Activated CD4-positive, alpha-beta T cell treated with anti-CD3 and anti-CD28 coated beads for 24 hours (primary cell): ENCODE measurements at places on chromosomes 6 and 20.

DNA sequence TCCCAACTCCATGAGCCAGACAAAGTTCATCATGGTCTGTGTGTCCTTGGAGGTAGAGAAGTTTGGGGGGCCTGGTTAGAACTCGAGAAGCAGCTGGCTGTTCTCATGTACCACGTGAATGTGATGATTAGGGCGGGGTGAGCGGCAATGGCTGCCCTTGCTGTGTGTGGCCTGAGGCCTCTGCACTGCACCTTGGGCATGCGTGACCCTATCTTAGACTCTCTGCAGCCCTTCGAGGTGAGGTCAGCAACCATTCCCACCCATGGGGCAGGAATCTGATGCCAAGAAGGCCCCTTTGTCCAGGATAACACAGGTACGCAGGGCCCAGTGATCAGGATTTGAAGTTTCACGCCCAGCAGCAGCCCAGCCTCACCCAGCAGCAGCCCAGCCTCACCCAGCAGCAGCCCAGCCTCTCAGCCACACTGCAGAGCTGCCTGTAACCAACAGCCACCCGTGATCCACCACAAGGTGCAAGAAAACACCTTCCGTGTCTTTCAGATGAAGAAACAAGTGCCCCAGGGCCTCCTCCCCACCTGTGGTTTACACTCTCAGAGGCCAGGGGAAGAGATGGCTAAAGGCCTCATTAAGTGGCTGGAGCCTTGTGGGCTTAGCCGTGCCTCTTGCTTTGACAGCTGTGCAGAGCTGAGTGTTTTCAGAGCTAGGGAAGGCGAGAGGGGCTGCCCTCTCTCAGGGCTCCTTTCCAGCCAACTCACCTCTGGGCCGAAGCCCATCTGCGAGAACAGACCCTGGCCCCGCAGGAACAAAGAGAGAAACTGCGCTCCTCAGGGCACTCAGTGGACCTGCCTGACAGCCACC lies 195.2 kb upstream of the CDH4 start:
- no peak for DNase-seq

DNA sequence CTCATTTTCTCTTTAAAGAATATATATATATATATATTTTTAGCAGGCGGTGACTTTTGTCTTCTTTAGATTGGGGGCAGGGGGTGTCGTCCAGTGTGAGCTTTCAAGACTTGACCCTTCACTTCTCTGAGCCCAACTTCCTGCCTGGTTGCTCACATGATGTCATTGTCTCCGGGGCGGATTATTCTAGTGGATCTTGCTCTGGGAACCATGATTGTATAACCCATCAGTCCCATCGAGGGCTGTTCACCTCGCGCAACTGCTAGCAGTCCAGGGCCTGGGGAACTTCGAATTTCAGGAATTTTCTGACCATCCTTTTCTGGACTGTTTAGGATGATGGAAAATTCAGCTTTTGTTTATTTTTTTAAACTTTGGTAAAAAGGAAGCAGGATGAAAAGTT lies 1.0 kb downstream of the IGF2R start:
- no peak for DNase-seq

DNA sequence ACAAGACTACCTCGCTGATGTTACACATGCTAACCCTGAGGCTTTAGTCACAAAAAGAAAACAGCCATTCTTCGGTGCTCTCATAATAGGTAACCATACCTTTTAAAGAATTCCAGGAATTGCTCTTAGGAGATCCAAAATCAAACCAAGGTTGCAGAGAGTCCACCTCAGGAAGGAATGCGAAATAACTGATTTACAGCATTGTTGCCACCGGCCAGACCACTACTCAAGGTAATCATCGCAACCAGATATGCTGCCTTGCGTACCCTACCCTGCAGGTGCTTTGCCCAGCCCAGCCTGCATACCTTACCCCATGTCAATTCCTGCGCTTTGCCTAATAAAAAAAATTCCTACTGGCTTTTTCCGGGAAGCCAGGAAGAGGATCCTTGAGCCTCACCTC lies 27.0 kb downstream of the NUP153 start:
- no peak for DNase-seq

DNA sequence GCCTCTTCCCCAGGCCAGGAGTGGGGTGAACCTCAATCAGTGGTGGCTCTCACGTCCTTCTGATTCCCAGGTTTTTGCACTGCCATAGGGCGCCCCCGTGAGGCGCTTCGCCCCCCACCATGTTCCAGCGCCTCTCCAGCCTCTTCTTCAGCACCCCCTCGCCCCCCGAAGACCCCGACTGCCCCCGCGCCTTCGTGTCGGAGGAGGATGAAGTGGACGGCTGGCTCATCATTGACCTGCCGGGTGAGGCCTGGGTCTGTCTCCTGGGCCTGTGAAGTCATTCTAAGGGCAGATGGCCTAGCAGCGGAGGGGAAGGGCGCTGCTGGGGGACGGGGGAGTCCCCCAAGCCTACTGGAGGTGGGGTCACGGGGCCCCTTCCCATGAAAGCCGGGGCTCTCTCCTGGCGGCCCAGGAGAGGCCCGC lies 4.5 kb downstream of the TP53INP2 start:
- DNase-seq, result peak; percentile 28

GRCh38 chr6:5730585-5731263 lies 276.0 kb downstream of the NRN1 start:
- DNase-seq, result no peak
